ENCODE measurements at places on chromosomes 3 and 15.

GRCh38 chr3:31361371-31362273 is 171.1 kb upstream of the STT3B start:
- no peak for DNase-seq

DNA sequence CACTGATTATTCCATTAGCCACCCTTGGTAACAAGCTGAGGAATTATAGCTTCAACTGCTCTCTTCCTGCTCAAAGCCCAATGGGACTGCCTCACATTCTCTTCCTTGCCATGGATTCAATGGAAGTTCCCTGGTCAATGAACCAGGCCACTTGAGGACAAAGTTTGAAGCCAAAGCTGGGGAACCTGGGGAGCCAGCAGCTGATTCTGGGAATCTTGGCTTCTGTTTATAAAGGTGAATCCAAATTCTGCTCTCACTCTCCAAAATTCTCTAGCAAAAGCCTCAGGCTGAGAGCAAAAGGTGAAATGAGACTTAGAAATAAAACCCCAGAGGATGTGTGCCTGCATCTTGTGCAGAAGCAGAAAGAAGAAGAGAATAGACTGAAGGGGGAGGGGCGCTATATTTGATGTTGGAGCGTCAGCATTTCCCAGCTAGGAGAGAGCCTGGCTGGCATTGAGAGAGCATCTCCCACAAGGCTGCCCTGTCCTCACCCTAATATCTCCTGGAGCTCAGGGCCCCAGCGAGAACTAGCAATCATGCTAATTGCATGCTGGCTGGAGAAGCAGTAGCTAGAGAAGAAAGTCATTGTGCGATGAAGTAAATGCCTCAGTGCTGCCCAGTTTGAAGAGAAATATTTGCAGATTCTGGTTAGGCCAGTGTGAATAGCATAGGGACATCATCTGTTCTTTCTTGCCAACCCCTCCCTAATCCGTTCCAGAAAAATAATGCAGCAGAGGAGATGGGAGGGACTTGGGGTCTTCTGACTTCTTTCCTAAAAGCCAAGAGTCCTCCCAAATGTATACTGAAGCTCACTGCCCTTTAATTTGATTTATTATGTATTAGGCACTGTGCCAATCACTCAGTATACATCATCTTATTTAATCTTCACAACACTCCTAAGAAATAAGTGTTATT is 34.9 kb upstream of the GAP43 start:
- DNase-seq = no peak

GRCh38 chr15:52558196-52558595 is 10.6 kb downstream of the ARPP19 start:
- no peak for DNase-seq

DNA sequence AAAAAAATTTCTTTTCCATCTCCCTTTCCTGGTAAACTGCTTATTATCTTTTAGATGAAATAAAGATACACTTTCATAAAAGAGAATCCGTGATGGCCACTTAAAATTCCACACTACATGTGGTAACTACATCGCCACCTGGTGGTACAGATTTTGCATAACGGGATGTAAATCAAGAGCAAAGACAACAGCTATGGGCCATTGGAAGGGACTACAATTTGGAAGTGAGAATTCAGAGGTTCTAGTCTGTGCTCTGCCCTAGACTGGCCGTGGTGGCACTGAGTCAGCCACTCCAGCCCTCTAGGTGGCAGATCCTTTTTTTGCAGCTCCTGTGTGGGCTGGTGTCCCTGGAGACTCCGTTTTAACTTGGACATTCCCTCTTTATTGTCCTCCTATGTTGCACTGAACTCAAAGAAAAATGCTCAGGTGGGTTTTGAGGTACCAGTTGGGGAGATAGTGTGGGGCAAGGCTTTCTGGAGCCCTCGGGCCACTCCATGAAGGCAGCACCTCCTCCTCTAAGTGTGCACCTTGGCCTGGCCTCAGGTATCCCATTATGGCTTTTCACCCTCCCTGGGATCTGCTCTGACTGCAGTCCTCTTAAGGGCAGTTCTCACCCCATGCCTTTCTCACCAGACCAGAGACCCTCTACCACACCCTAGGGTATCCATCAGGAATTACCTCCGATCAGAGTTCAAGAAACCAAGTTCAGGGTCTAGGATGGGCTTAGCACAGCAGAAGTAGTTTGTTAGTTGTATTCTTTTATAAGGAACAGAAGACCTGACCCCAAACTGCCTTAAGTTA is 54.9 kb downstream of the SPSB4 start:
- no peak for DNase-seq
